ENCODE measurements at places on chromosomes 5 and 9.

GRCh38 chr5:134564396-134564795 lies 38.9 kb downstream of the JADE2 start:
- no peak for DNase-seq

- DNase-seq: no peak
These were observed 1.4 kb downstream of the SAP30L start for GRCh38 chr5:154447089-154447725.

GRCh38 chr9:35195683-35196082 lies 33.9 kb downstream of the UNC13B start:
- no peak for DNase-seq

GRCh38 chr9:112777914-112778313 lies 27.4 kb downstream of the SNX30 start:
- no peak for DNase-seq

- no peak for DNase-seq
These were observed 17.3 kb downstream of the TTC33 start for GRCh38 chr5:40738502-40738901.

GRCh38 chr9:111287127-111287526 lies 42.9 kb downstream of the OR2K2 start:
- no peak for DNase-seq

GRCh38 chr5:112552791-112553190 lies 133.7 kb upstream of the EPB41L4A start:
- no peak for DNase-seq

DNA sequence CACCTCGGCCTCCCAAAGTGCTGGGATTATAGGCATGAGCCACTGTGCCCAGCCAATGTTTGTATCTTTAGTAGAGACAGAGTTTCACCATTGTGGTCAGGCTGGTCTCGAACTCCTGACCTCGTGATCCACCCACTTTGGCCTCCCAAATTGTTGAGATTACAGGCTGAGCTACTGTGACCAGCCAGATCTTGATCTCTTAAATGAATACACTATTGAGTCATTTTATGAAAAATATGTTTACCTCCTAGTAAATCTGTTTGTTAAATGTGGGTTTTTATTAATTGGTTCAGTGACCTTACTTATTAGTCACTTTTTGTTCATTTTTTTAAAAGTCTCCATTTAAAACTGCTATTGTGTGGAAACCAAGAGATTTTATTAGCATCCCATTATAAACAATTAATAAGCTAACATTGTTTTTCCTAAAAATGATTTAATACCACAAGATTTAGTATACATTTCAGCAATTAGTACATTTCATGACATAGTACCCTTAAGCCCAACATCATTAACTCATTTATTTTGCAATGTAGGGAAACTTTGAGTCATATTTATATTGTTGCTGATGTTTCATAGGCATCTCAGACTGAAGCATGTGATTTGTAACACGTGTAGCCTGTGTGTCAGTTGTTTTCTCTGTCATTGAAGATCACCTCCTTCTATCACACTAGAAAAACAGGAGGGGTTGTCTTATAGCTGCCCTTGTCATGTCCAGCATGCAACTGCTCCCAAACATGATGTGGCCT lies 261.2 kb downstream of the TAF11L14 start:
- no peak for DNase-seq

GRCh38 chr9:135830496-135830895 lies 76.8 kb downstream of the CAMSAP1 start:
- DNase-seq: no peak

GRCh38 chr5:73945505-73945904 lies 319.5 kb downstream of the ARHGEF28 start:
- no peak for DNase-seq

GRCh38 chr5:162995568-162995967 lies 441.8 kb upstream of the CCNG1 start:
- no peak for DNase-seq

DNA sequence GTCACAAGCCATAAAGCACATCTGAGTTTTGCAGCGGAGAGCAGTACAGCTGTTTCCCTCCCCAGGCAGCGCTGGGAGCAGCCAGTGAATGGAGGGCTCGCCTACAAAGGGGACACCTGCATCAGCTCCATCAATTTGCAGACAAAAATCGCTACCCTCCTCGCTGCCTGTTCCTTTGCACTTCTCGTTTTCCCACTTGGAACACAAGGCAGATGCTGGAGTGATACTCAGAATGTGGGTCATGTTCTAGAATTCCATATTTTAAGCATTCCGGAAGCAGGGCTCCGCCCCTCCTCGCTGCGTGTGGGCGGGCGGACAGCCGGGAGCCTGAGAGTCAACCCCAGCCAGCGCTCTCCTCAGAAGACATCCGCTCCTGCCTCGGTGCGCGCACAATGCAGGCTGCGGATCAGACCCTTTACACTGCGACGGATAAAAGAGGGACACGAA lies 92.1 kb downstream of the LMNB1 start:
- no peak for DNase-seq

- DNase-seq: no peak
These were observed 12.9 kb downstream of the AQP3 start for GRCh38 chr9:33434317-33435105.

- DNase-seq: no peak
These were observed 40.4 kb downstream of the AK8 start for GRCh38 chr9:132837501-132838286.

DNA sequence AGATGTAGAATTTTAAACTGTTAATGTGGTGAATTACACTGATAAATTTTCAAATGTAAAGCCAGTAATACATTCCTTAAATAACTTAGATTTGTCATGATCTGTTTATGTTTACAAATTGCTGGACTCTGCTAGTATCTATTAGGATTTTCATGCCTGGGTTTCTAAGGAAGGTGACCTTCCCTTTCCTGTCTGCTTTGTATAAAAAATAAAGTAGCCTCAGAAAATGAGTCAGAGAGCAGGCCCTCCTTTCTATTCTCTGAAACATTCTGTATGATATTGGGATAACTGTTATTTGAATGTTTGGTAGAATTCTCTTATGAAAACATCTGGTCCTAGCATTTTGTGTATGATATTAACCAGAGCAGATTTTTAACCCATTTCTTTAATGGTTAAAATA lies 255.3 kb downstream of the SYK start:
- DNase-seq: no peak

- DNase-seq: no peak
These were observed 168.7 kb downstream of the TTC39B start for GRCh38 chr9:15138357-15138686.

GRCh38 chr5:37836235-37836591 lies 3.6 kb downstream of the GDNF start:
- DNase-seq: no peak

DNA sequence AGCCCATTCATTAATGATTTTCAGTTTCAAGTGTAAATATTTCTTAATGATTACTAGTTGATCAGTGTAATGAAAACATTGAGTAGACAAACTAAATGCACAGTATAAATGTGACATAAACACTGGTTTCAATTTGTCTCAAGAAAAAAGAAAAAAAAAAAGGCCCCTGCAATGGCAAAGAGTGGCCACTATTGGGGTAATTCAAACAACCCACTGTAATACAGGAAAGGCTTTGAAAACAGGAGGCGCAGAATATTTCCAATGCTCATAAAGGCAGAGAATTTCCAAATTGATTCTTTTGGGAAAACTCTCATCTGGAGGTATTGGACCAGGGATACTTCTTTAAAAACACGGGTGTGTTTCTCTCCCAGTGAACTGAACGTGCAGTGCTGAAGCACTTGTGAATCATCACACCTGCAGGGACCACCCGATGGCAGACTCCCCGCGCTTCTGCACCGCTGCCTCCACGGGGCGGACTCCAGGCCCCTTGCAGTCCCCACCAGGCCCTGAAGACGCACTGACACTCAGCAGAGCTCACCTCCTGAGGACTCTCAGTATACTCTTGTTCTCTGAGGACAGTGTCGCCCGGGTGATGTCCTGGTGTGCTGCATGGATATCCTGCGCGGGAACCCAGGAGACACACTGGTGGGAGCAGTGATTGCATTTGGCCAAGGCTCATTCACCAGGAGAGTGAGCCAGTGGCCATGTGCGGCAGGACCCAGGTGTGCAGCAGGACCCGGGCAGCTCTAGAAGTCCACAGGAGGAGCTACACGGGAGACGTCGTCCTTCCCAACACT lies 227.6 kb upstream of the IRX4 start:
- DNase-seq: no peak

- DNase-seq: no peak
These were observed 229.5 kb downstream of the PAPPA start for GRCh38 chr9:116383133-116383532.

GRCh38 chr9:31137176-31138160 lies 1247.0 kb upstream of the ACO1 start:
- no peak for DNase-seq

DNA sequence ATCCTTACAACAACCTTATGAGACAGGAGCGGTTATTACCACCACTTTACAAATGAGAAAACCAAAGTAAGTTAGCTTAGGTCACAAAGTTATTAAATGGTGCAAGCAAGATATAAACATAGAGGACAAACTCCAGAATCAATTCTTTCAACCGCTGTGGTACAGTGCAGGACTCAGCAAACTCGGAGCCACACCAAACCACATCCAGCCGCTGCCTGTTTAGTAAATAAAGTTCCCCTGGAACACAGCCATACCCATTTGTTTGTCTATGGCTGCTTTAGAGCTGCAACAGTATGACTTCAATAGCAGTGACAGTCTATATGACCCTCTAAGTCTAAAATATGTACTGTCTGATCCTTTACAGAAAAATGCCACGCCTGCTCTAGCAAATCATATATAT lies 1567.2 kb upstream of the WWC1 start:
- DNase-seq: peak; percentile 41

- no peak for DNase-seq
These were observed 43.6 kb downstream of the SEMA5A start for GRCh38 chr5:9502050-9502834.

- DNase-seq: peak; percentile 8
These were observed 5.4 kb downstream of the SRFBP1 start for GRCh38 chr5:121967187-121967586.

GRCh38 chr5:84255315-84255714 lies 129.4 kb downstream of the EDIL3 start:
- no peak for DNase-seq

GRCh38 chr5:59256331-59256730 lies 637.2 kb downstream of the PDE4D start:
- DNase-seq: no peak

GRCh38 chr5:107519900-107520354 lies 150.8 kb downstream of the EFNA5 start:
- no peak for DNase-seq

- no peak for DNase-seq
These were observed 241.6 kb downstream of the PJA2 start for GRCh38 chr5:109168151-109168550.

DNA sequence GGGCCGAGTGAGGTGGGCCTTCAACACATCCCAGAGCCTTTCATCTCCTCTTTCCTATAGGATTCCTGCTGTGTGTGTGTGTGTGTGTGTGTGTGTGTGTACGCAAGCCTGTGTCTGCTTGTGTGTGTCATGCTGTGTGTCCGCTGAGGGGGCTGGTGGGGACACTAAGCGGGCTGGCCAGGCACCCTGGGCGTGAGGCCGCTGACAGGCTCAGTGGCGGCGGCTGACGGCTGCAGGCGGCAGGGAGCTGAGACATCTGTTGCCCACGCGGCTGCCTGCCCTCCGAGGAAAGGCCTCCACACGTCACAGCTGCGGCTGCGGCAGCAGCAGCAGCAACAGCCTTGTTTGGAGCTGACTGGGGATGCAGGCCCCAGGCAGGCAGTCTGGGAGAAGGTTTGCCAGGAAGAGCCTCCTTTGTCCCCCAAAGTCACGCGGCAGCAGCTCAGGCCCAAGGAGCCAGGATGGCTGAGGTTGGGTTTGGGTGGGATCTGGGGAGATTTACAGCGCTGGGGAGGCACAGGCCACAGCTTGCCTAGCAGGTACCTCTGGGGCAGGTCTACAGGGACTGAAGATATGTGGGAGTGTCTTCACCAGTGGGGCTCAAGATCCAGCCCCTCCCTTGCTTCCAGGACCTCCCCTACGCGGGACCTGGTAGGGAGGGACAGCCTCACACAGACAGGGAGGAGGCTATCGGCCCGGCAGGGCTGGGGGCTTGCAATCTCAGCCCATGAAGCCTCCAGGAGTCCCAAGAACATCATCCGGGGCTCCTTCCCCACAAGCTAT lies 1.8 kb downstream of the PDLIM4 start:
- DNase-seq: peak; percentile 36

- DNase-seq: no peak
These were observed 14.8 kb upstream of the CEMIP2 start for GRCh38 chr9:71783120-71783523.

DNA sequence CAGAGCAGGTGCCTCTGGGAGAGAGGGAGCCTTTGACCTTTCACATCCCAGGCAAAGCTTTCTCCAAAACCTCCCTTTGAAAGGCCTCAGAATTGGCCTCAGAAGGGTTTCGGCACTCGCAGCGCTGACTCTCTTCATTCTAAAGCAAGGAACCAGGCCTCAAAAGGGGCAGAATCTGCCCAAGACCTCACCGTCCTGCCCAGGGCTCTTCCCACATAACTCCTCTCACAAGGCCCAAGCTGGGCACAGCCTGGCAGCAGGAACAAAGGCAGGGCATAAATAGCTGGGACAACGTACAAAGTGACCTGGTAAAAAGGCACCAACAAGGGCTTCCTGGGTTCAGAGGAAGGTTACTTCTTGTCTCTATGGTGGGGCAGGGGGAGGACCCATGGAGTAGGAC lies 166.3 kb upstream of the FSTL4 start:
- DNase-seq: no peak

DNA sequence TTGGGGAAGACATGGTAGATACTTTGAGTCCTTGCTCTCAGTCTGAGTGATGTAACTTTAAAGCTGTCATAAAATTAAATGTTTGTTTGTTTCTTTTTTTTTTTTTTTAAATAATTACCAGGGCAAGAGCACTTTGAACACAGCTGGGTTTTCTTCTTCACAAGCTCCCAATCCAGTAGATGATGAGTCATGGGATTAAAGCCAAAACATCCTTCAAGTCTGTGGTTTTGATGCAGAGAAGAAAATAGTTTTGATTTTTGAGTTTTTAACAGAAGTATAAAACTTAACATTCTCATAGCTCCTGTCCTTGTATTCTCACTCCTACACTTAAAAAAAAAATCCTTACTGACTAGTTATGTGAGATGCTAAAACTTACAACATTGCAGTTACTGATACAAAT lies 34.8 kb upstream of the IL31RA start:
- no peak for DNase-seq

- no peak for DNase-seq
These were observed 68.5 kb downstream of the KIAA1958 start for GRCh38 chr9:112555101-112555643.

DNA sequence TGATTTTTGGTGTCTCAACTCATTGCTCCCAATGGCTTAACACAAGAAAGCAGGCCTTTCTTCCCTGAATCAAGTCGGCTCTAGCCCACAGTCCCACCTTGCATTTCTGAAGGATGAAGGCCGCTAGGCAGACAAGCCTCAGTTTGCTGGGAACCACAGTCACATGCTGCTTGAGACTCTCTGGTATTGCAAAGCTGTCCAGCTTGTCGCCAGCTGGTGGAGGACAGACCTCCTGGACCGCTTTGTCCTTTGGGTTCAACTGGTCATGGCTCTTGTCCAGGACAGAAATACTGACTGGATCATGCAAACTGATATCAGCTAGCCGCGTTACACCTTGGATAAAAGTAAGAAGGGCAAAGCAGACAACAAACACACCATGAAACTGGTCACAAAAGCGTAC lies 23.1 kb downstream of the DDX31 start:
- no peak for DNase-seq

- DNase-seq: no peak
These were observed 30.5 kb upstream of the CKMT2 start for GRCh38 chr5:81202655-81203054.

Measured in spinal cord (tissue), 10 donors.